WTC11 (cell line): ENCODE measurements at places on chromosomes 2 and 18.

GRCh38 chr2:162243294-162243693 is at the start of gene FAP:
FAP (minus strand) TSS chr2:162243445; CDS start chr2:162243327, 118 bp downstream.
- no peak for DNase-seq

DNA sequence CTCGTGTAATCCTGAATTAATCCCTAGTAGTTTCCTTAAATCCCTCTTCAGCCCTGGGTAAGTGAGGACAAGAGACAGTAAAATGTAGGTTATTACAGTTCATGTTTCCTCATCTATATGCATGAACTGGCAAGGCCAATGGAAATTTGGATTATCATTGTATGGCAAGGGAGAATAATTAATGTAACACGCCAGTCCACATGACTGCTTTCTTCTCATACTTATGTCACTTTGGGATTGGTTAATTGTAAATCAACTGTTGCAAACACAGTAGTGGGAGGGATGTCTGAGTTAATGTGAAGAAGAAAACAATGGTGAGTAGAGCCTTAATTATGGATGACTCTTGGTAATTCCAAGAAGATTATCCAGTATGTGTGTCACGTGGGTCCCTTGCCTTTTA is 1.7 kb upstream of the SERPINB7 start:
- DNase-seq, result no peak

GRCh38 chr2:195312662-195313061 is 344.4 kb upstream of the SLC39A10 start:
- DNase-seq, result no peak

DNA sequence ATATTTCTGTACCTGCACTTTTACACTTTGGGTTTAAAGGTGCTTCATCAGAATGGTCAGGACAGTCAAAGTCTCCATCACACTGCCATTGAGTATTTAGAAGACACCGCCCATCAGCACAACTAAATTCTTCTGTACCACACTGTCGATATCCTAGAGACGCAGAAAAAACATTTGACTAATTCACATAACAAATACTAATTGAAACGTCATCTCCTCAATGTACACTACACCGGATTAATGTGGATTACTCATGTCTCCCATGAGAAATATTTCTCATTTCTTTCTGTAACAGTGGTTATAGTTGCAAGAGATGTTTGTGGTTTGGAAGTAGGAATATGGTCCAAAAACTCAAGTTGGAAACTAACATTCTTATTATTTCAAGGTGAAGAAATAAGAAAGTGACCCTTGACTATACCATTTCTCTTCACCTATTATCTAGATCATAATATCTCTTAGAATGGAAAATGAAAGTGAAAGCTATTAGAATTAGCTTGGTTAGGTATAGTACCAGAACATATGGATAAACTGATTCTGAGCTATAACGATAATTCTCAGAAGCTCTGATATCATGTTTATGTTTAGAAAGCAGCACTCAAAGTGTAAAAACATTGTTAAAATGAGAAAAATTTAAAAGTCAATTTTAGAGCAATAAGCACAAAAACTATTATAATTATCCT is 1627.7 kb downstream of the LRP1B start:
- DNase-seq, result no peak

GRCh38 chr2:119142824-119143223 is 15.7 kb downstream of the C1QL2 start:
- DNase-seq, result no peak

DNA sequence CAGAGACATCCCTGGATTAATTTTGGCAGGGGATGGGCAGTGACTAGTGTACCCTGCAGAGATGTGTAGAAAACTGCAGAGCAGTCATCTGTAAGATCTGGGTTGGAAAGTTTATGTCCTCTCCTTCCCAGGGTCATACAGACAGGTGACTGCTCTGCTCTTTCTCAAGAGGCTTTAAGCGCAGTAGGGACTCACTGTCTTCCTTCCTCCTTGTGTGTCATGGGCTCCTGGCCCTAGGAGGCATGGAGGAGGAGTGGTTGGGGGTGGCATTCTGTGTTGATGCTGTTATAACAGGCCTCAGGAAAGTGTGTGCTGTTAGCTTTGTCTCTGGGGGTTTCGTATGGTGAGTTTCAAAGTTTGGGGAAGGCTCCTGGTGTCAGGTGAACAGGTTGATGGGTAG is 130.5 kb upstream of the MGAT5 start:
- DNase-seq, result no peak

- DNase-seq, result no peak
Observed at GRCh38 chr2:212477571-212477970, 61.0 kb downstream of the ERBB4 start.

DNA sequence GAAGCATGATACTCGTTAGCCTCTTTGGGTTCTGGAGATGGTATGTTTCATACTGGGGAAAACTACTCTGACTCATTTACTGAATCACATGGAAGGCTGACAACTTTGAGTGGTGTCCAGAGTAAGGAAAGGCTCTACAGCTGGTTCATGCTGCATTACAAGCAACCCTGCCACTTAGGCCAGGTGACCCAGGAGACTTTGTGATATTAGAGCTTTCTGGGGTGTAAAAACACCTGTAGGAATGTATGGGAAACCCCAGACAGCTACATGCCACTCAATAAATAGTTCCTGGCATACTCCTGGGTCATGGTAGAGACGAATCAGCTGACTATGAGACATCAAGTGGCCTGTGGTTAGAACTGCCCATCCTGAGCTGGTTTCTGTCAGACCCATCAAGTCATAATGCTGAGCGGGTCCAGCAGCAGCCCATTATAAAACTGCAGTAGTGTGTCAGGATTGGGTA is 21.3 kb upstream of the TCF7L1 start:
- DNase-seq, result no peak

GRCh38 chr18:48600456-48601090 is 61.7 kb downstream of the CTIF start:
- no peak for DNase-seq

DNA sequence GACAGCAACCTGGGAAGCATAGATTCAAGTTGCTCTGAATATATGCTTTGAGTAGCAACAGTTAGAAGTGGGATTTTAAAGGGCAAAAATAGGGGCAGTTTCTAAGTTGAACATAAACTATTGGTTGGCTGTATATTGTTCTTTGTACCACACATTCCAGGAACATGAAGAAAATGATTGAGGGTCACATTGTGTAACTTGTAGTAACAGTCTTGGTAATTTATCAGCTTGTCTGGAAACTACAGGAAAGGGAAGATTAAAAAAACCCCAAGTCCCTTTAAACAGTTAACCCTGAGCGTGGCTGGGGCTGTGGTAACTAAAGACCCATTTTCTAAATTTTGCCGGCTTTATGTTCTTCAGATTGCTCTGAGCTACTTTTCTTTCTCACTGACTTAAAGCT is 7.4 kb downstream of the PLEKHB2 start:
- DNase-seq, result no peak

DNA sequence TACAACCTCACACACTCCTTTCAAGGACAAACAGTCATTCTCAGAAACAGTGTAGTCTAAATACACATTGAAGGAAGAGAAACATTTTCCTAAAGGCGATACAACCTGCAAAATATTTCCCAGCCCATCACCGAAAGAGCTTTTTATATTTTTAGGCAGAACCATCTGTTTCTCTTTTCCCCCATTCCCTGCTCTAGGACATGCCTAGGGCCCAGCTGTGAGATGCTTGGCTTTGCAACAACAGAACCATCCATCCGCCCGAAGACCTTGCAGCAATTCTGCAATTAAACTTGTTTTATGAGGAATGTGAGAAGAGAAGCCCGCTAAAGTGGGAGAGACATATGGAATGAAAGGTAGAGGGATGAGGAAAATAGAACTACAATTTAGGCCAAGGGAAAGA is 105.6 kb upstream of the RFX8 start:
- no peak for DNase-seq

- DNase-seq, result no peak
Observed at GRCh38 chr2:163324677-163325076, 411.1 kb downstream of the FIGN start.

DNA sequence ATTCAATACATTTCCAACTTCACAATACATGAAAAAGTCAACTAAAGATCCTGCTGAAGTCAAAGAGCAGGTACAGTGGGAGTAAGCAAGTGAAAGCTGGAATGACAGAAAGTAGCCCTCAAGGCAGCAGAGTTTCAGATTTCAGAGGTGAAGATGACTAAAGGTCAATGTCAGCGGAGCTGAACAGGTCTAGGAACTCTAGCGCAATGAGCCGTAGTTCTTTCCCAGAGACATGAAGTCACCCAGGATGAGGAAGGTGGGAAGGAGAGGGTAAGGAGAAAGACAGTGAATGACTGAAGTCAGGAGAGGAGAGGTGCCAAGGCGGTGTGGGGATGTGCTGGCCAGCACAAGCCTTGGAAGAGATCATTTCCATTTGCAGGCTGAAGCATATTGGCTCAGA is 28.1 kb downstream of the PTPN2 start:
- no peak for DNase-seq

- no peak for DNase-seq
Observed at GRCh38 chr2:136143603-136144451, 25.9 kb upstream of the CXCR4 start.

- peak; percentile 30 for DNase-seq
Observed at GRCh38 chr2:139721411-139721995, 941.3 kb upstream of the NXPH2 start.

DNA sequence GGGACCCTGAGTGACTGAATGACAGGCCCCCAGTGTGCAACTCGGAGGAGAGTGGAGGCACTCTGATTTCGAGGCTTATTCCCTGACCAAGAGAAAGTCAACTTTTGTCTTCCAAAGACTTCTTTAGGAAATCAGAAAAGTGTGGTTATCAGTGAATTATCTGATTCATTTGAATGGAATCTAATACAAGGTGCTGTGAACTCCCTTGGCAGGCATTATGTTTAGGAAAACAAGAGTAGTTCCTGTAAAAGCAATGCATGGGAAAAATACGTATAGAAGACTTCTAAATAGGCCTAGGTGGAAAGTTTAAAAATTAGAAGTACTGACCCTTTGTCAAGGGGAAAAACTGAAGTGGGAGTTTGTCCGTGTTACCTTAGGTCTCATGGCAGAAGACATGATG is 269.4 kb downstream of the GBX2 start:
- no peak for DNase-seq
